ENCODE measurements at places on chromosomes 4 and X.

GRCh38 chrX:9663216-9663615 is 102.4 kb downstream of the GPR143 start:
- DNase-seq, result no peak

- DNase-seq, result peak; percentile 9
Measured at GRCh38 chr4:110003401-110004187, 90.9 kb downstream of the EGF start.

- no peak for DNase-seq
Measured at GRCh38 chr4:185817403-185817818, 5.4 kb upstream of the SORBS2 start.

GRCh38 chrX:72367516-72367915 is 61.8 kb upstream of the CITED1 start:
- DNase-seq, result no peak

DNA sequence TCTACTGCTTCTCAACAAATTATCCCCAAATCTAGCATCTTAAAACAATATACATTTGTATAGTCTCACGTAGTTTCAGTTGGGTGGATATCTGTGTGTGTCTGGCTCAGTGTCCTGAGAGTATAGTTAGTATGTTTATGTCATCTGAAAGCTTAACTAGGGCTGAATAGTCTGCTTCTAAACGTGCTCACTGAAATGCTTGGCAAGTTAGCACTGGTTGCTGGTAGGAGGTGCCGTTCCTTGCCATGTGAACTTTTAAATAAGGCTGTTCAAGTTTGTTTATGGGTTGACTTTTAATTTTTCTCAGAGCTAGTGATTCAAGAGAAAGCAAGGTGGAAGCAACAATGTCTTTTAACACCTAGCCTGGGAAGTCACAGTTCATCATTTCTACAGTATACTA is 1673.6 kb downstream of the PCDH7 start:
- no peak for DNase-seq

GRCh38 chr4:127449449-127449848 is 183.3 kb upstream of the INTU start:
- DNase-seq, result no peak

DNA sequence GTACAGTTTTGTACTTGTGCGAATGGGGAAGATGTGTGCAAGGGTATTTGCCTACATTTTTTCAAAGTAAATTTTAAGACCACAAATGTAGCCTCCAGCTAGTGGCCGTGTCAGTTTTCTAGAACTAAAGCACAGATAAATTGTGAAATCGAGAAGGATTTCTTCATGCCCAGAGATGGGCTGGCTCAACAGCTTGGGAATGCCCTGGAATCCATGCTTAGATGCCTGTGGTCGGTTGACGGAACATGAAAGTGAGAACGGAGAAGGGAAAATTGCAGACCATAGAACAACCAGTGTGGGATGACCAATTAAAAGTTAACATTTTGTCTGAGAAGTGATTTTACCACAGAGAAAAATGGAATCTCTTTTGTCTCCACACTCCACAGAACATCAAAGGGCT is 73.2 kb upstream of the VCX2 start:
- no peak for DNase-seq

- peak; percentile 35 for DNase-seq
Measured at GRCh38 chrX:29530501-29530900, 684.9 kb upstream of the MAGEB2 start.

- no peak for DNase-seq
Measured at GRCh38 chrX:110561034-110561433, 202.4 kb downstream of the RTL9 start.

GRCh38 chr4:21656832-21657231 is 291.7 kb downstream of the KCNIP4 start:
- DNase-seq, result no peak

GRCh38 chrX:29852767-29853166 is 362.6 kb upstream of the MAGEB2 start:
- peak; percentile 70 for DNase-seq

GRCh38 chr4:126144543-126145237 is 829.9 kb downstream of the FAT4 start:
- no peak for DNase-seq

- DNase-seq, result no peak
Measured at GRCh38 chrX:49111791-49112190, 11.7 kb downstream of the GPKOW start.

- DNase-seq, result peak; percentile 77
Measured at GRCh38 chr4:108834835-108835384, 72.1 kb upstream of the ETNPPL start.

DNA sequence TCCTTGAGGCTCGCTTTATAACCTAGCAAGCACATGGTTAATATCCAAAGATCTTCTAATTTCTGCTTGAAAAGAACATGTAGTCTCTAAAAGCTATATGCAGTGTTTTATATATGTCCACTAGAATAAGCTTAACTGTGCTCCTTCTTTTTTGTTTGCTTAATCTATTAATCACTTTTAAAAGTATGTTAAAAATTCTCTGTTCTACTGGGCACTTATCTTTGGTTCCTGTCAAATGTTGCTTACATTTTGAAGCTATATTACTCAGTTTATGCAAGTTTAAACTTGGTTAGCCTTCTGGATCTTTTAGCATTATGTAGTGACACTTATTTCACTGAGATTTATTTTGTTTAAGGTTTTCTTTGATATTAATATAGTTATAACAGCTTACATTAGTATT is 32.5 kb downstream of the MAOA start:
- DNase-seq, result no peak

DNA sequence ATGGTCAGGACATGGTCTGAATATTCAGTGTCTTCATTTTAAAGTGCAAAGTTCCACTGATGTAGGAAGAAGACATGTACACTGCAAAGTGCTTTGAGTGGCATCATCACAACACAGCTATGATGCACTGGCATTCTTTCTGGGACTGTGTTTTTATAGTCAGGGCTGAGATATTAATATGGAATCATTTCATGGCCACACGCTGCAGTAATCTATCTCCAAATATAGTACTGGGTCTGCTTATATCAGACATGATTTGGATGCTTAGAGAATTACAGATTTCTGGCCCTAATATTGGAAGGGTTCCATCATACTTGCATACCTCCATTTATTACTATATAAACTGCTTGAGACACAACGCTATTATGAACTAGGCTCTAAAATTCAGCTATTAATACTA is 1170.9 kb downstream of the NLGN4X start:
- no peak for DNase-seq

GRCh38 chr4:37989398-37990260 is 29.4 kb downstream of the PTTG2 start:
- DNase-seq, result peak; percentile 43

DNA sequence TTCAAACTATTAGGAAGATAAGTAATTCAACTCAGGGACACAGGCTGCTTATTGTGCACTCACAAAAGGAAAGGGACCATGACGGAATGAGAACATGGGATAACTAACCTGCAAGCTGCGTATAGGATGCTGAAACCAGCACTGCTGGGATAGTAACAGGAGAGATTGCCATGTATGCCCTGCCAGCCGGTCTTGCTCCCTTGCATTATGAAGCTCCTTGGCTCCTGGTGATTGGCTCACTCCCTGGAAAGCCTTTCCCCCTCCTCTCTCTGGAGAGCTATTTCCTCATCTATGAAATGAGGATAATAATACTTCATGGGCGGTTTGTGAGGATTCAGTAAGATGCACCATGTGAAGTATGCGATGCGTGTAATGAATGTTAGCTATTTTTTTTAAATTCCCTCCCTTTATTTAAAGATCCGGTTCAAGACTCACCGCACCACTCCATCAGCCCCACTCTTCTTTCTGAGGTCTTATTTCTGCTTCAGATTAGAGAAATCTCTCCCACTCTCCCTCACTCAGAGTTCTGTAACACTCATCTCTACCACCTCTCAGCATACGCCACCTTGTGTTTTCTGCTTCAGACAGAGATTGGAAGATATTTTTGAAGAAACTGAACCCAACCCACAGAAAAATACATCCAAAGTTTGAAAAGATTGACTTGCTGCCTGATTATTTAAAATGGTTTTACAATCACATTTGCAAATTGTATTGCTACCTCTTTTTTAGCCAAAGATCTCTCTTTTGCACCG is 18.4 kb downstream of the MSMO1 start:
- no peak for DNase-seq

- no peak for DNase-seq
Measured at GRCh38 chr4:74112399-74113105, 13.6 kb upstream of the CXCL2 start.

GRCh38 chrX:153401133-153401764 is at the start of gene PNMA6E:
Gene PNMA6E (minus strand): TSS chrX:153401350. CDS start chrX:153398849, 2,501 bp downstream.
- no peak for DNase-seq

GRCh38 chr4:101218894-101219293 is 128.4 kb downstream of the PPP3CA start:
- no peak for DNase-seq

DNA sequence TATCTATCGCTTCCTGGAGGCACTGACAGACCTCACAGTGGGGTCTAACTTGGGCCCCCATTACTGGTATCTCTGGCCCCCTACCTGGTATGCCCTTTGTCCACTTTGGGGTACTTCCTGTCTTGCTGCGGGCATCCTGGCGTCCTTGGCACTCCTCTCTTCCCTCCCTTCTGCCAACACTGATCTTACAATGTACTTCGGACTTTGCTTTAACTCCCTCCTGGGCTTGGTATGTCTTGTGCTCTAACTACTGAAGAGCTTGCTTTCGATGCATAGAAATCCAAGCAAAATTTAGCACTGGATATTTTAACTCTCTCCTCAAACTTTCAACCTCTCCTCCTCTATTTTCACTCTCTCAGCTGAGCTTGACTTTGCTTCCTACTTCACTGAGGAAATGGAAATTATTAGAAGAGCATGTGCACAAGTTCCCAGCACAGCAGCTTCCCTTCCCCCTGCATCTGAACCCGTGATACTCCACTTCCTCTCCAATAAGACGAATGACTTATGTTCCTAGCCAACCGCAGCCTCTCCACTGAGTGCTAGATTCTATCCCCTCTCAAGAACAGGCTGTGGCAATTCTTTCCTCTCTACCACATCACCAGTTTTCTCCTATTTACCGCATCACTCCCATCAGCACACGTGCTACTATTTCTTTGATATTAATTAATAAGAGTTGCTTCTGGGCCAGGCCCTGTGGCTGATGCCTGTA is 52.9 kb downstream of the SUPT20HL2 start:
- DNase-seq, result peak; percentile 76

DNA sequence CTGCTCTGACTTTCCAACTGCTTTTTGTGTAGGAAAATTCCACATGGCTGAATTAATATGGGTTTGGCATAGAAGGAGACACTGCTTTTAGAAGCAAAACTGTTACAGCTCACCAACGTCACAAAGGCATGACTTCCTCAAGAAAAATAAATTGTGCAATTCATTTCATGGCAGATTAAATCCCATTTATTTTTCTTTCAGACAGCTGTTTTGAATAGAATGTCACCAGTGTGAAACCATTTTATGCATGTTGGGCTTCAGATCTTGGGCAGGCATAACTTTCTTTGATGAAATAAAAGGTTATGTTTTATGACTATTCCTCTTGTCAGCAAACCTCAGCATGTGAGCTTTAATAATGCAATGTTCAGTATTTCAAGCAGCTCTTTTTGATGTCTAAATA is 542.8 kb downstream of the GALNTL6 start:
- DNase-seq, result no peak

DNA sequence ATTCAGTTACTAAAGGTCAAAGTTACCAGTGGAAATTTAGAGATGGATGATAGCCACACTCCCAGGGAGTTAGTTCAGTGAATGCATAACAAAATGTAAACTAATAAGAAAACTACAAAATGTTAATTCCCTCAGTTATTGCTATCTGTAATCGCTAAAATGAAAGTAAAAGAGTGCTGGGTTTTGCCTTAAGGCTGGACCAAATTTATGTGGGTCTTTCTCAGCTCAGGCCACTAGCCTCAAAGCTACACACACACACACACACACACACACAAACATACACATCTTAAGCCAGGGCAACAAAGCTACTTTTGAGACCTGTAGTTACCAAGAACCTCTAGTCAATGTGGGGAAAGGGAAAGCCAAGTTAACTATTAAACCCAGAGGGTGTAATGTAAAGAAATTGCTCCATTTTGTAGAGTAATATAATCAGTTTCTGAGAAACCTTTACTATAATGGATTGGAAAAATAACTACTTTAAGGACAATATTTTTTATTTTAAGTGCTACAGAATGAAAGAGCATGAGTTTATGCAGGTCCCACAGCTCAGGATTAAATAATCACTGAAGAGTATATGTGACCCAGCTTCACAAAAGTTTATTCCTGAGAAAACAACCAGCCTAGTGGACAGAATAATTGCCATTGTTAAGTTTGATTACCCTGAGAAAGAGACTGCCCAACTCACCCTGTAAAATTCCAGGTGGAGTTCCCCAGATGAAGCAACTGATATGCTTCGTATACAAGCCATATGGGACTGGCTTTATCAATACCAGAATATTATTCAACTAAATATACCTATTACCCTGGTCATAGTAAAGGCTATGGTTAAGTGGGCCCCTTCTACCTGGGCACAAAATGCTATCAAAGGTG is 8.9 kb upstream of the UGT2A3 start:
- peak; percentile 12 for DNase-seq

GRCh38 chr4:5720157-5720850 is 9.3 kb downstream of the EVC start:
- no peak for DNase-seq

- no peak for DNase-seq
Measured at GRCh38 chr4:59608466-59608865, 1591.7 kb upstream of the ADGRL3 start.

DNA sequence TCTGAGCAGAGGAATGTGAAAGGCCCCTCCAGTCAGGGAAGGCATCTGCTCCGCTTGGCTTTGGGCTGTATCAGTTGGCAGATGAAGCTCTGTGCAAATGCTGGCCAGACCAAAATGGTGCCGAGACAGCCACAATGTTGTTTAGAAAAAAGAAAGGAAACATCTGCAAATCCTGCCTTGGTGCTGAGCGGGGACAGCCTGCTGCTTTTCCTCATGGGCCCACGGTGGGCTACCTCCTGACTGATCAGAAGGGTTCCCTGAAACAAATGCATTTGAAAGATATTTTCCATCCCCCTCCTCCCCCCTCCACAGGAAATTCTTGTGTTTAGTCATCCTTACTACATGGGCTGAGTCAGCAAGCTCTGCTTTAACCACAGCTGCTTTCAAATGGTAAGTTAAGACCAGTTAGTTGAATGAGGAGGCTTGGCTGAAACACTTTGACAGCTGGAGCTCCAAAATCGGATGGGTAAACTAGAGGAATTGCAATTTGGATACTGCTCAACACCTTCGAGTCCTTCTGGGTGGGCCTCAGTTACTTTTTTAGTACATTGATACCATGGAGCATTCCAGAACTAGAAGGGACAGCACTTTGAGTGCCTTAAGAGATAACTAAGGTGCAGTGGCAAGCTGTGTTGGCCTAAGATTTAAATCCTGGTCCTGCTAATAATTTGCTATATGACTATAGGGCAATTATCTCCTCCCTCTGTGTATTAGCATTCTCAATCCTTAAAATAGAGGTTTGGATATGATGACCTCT is 36.0 kb downstream of the PLAC1 start:
- peak; percentile 70 for DNase-seq

GRCh38 chr4:24809815-24810405 is 14.5 kb downstream of the SOD3 start:
- no peak for DNase-seq

DNA sequence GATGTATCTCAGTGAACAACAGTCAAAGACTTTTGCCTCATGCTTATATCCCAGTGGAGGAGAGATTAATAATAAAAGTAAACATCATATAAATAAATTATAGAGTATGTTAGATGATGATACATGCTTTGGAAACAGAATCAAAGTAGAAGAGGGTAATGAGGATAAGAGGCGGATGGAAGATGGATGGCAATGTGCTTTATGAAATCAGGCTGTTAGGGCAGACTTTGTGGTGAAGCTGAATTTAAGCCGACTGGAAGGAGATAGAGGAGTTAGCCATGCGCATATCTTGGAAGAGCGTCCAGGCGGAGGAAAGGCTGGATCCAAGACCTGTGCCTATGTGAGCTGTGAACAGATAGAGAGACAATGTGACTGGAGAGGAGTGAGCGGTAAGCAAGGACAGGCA is 74.9 kb upstream of the GUCY1A1 start:
- DNase-seq, result no peak
